ENCODE measurements at places on chromosomes 16 and 17.

- DNase-seq: no peak
Measured at GRCh38 chr17:39757931-39758873, 20.5 kb downstream of the GRB7 start.

- DNase-seq: no peak
Measured at GRCh38 chr17:38728290-38728831, 1.8 kb upstream of the CISD3 start.

- DNase-seq: no peak
Measured at GRCh38 chr16:6861135-6861814, 471.4 kb upstream of the RBFOX1 start.

- no peak for DNase-seq
Measured at GRCh38 chr17:76071531-76072147, 678 bp downstream of the SRP68 start.

- no peak for DNase-seq
Measured at GRCh38 chr16:78147911-78148401, 48.5 kb downstream of the WWOX start.

GRCh38 chr16:72974142-72974769, 73.7 kb downstream of the ZFHX3 start:
- DNase-seq: no peak

GRCh38 chr17:14471052-14471451, 170.2 kb downstream of the HS3ST3B1 start:
- peak; percentile 38 for DNase-seq

GRCh38 chr16:13478991-13479390, 441.0 kb upstream of the ERCC4 start:
- no peak for DNase-seq

DNA sequence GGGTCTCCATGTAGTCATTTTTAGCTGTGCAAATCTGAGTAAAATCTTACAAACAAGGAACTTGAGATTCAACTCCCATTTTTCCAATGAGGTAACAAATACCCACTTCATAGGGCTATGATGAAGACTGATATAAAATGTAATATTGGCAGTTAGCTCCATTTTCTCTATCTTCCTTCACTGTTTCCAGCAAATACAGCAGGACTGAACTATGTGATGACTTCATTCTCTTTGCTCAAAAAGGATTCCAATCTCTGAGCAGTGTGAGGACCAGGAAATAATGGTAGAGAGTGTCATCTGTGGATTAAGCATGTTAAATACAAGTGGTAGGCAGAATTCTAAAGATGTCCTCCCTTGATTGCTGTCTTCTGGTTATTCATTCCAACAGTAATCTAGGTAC, 18.3 kb downstream of the RND2 start:
- DNase-seq: no peak

DNA sequence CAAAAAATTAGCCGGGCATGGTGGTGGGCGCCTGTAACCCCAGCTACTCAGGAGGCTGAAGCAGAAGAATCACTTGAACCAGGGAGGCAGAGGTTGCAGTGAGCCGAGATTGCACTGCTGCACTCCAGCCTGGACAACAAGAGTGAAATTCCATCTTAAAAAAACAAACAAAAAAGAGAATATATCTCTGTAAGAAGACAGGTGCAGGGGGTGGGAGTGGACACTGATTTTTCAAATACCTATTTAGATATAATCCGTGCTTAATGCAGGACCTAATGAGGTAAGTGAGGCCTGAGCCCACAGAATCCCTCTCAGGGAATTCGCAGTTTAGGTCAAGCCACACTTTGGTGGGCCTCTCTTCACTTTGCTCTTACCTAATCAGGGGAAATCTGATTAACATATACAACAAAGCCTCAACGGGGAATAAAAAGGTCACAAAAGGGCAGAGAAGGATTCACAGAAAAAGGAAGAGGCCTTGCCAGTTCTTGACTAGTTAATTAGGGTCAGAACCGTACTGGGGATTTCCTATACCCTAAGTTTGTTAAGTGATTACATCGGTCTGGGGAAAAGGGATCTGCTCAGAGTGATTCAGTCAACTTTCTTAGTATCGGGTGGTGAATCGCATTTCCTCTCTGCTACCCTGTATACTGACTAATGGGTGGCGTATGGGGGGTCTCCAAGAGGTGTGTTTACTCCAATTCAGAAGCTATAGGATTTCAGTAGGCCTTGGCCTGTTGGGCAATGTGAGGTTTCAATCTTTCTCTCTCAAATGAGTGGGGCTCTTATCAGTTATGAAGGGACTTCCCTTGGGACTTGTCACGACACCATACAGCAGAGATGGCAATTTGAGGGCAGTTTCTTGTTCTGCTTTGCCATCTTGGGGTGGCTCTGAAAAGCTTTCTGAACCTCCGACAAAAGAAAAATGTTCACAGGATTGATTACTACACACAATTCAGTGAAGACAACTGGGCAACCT, 1.9 kb upstream of the NFAT5 start:
- DNase-seq: peak; percentile 23

GRCh38 chr17:38899421-38899820, 26.0 kb upstream of the LASP1NB start:
- no peak for DNase-seq

GRCh38 chr17:19364699-19365498, 2.4 kb upstream of the B9D1 start:
- DNase-seq: no peak

DNA sequence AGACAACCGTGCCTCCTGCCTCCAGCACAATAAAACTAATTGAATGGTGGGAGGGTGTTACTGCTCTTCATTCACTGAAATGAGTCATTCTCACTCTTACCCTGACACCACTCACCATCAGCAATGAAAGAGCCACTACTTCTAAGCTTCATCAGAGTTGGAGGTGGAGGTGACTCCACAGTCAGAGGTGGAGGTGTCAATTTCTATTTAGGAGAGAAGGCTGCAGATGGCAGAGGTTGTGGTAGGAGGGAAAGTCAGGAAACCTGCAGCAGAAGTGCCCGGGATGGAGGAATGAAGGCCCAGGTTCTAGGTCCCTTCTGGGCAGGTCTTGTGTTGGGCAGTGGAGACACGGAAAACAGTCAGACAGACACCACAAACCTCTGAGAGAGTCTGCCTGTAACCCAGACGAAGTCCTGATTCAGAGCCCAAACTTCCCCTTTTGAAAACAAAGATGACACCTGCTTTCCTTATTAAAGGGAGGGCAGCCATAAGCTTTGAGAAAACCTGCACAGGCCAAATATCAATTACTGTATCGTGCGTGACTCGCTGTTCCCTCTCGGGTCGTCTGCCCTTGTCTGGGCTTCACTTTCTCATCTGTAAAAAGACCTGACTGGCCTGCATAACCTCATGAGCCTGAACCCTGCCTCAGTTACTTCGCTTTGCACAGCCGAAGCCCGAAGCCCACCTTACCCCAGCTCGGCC, 668 bp downstream of the ATPAF2 start:
- DNase-seq: peak; percentile 42

- peak; percentile 90 for DNase-seq
Measured at GRCh38 chr16:70746708-70747424, 54.1 kb downstream of the VAC14 start.

DNA sequence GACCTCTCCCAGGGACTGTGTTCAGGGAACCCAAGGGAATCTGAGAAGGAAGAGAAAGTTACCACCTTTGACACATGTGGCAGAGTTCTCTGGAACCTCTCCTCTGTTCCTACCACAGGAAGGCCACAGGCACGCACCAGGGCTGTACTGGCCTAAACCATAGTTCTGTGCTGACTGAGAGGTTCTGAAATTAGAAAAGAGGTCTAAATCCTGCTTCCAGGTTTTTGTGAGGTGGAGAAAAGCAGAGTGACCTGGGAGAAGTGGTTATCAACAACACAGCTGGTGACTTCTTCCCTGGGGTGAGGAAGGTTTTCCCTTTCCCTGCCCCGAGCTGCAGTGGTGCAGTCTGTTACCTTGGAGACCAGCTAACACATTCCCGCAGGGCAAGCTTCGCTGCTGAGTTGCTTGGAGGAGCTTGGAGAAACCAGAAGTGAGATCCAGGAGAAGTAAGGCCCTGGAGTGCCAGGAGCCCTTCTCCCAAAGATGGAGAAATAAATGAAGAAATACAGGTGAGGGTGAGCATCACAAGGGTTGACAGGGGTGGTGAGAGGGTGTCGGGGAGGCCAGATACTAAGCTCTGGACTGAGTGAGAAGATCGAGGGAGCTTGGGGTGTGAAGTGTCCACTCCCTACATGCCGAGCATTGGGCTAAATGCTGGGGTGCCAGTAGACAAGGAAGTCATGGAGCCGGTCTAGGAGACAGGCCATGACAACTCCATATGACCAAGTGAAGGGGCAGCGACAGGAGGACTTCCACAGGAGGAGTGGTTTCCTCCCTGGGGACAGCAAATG, at the start of gene VWA3A:
VWA3A (plus strand) TSS at position 399 of the 791 bp plus-strand sequence; CDS start at position 496, 97 bp downstream.
- DNase-seq: no peak

GRCh38 chr16:89586218-89586617, 10.7 kb downstream of the CPNE7 start:
- no peak for DNase-seq

- no peak for DNase-seq
Measured at GRCh38 chr17:37098152-37098551, 149.4 kb downstream of the AATF start.

GRCh38 chr16:89918453-89919347, at the start of gene MC1R:
MC1R (plus strand) TSS chr16:89918862; CDS start chr16:89919259, 397 bp downstream.
- DNase-seq: no peak

DNA sequence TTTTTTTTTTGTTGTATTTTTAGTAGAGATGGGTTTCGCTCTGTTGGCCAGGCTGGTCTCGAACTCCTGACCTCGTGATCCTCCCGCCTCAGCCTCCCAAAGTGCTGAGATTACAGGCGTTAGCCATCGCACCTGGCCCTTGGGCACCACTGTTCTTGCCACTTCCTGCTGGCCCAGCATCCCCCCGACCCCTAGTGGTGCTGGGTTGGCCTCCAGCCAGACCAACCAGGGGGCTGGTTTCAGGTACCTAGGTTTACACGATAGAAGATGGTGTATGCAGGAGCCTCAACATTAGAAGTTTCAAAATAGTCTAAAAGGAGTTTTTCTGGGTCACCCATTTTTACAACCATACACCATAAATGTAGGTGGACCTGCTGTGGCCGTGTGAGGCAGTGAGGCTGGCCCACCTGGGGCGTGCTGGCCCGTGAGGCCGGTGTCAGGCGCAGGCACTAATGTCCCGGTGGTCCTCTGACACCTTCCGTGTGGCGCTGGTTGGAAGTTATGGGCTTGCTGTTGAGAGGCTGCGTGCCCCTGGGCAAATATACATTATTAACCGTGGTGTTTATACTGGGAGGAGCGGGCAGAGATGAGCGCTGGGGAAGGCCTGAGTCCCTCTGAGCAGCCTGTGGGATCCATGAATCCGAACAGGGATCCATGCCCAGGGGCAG, 43.5 kb downstream of the CFAP20 start:
- no peak for DNase-seq

DNA sequence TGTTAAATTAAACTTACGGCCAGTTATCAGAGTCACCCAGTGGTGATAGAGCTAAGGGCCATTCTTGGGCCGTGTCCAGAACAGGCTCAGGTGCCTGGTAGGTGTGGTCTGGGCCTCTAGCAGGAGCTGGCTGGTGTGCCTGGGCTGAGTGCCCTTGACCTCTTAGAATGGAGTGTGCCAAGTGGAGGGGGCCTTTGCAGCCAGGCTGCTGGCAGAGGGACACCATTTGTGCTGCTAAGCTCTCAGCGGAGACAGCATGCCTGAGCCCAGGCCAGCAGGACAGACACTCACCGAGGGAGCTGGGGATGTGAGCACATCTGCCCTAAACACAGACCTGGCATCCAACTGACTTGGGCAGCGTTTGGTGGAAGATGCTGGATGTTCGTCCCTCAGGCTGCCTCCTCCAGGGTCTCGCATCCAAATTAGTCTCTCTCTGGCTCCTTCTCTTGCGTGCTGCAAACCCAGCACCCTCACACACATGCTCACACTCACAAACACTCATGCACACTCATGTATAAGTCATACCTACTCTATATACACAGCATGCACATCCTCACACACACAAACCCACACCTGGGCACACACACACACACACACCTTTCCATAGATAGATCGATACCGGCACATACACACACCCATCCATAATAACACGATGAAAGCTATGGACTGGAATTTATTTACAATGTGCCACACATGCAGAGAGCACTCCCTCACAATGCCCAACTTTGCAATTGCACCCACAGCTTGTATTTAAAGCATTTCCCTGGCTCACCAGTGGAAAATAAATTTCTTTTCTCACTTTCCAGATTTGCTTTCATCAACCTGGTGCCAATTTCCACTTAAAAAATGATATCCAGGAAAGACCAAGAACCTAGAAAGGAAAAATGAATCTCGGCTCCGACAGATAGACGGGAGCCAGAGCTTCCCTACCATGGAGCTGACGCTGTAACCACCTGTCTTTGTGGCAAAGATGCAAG, 33.6 kb upstream of the CDH5 start:
- DNase-seq: no peak

GRCh38 chr16:20218093-20218492, 109.2 kb downstream of the GP2 start:
- DNase-seq: no peak

GRCh38 chr17:74852237-74853047, 7.2 kb downstream of the GRIN2C start:
- DNase-seq: peak; percentile 70

GRCh38 chr16:87223656-87224248, 93.4 kb downstream of the C16orf95 start:
- no peak for DNase-seq

- DNase-seq: no peak
Measured at GRCh38 chr16:84509032-84509950, 4.8 kb upstream of the MEAK7 start.

DNA sequence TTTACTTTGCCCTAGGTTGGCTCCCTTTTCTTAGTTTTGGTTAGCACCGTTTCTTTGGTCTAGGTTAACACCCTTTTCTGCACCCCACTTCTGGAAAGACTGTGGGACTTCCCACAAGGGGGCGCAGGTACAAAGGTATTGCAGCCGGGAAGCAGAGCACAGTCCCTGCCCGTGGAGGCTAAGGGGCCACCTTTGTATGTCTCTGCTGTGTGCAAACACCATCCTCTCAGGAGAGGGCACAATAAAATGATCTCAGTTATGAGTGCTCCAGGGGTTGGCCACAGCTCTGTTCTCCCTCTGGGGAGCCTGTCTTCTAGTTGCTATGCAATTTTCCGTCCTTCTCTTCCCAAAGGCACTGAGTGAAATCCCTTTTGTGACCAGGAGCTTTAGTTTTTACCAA, 28.4 kb upstream of the TMC5 start:
- DNase-seq: peak; percentile 39

GRCh38 chr16:89727406-89728120, 6.2 kb downstream of the ZNF276 start:
- DNase-seq: no peak

DNA sequence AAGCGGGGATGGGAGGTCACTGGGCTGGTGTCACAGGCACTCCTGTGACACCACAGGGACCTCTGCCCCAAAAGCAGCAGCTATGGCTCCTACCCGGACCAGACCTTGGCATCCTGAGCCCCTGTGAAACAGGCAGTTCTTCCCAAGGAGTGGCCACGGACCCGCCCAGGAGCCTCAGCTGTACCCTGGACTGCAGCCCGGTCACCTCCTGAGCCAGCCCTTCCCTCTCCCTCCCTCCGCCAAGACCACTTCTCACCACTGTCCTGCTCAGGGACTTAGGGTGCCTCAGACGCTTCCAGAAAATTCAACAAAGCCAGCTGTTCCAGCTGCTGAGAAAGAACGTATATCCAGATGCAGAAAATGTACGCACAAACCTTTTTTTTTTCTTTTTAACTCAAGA, 13.9 kb upstream of the NCBP3 start:
- DNase-seq: no peak
